Dermis blood vessel endothelial cell (primary cell): ENCODE measurements at places on chromosomes 7 and 10. TPM values are rescaled to one million over a fixed set of nuclear protein-coding genes. Genes with fewer than 3 reads are reported as not detected.

The DMBT1 gene
- not detected in 2 replicates for total RNA-seq

The C10orf62 gene
- total RNA-seq = 0.09 and 0.34 TPM in 2 replicates

The BHLHA15 gene
- 0.17 and 3.4 TPM in 2 replicates for total RNA-seq

The THSD7A gene
- total RNA-seq = 31.6 and 38.8 TPM in 2 replicates

The GDF2 gene
- total RNA-seq = not detected in 2 replicates

The SPDYE16 gene
- 0.09 TPM in 1 of 2 replicates, not detected in the other for total RNA-seq

The MMRN2 gene
- 465 and 483 TPM in 2 replicates for total RNA-seq

The ABCB1 gene
- total RNA-seq = 4.6 and 16.2 TPM in 2 replicates

The CYP2W1 gene
- total RNA-seq = not detected in 2 replicates

The EVX1 gene
- total RNA-seq = not detected in 2 replicates

The JAKMIP3 gene
- total RNA-seq = 0.05 TPM in 1 of 2 replicates, not detected in the other

The LAMB1 gene
- 485 and 583 TPM in 2 replicates for total RNA-seq

The PNLIPRP2 gene
- not detected in 2 replicates for total RNA-seq

The UROS gene
- total RNA-seq = 47.1 and 48.3 TPM in 2 replicates

The EBF3 gene
- 6.5 and 22.5 TPM in 2 replicates for total RNA-seq

The UTF1 gene
- not detected in 2 replicates for total RNA-seq

The ORC5 gene
- total RNA-seq = 30.0 and 107 TPM in 2 replicates

The CPA4 gene
- 0.17 and 0.74 TPM in 2 replicates for total RNA-seq

The CPEB3 gene
- total RNA-seq = 1.7 and 2.5 TPM in 2 replicates

The SH2D4B gene
- total RNA-seq = 0.05 and 0.34 TPM in 2 replicates

The SPDYE2 gene
- total RNA-seq = not detected in 2 replicates

The SORCS1 gene
- total RNA-seq = not detected in 2 replicates

The TCAF2 gene
- 4.3 and 14.0 TPM in 2 replicates for total RNA-seq

The BMS1 gene
- total RNA-seq = 24.2 and 35.3 TPM in 2 replicates

The ABCC2 gene
- 0.79 and 1.5 TPM in 2 replicates for total RNA-seq

The OR9A2 gene
- not detected in 2 replicates for total RNA-seq
